Neural progenitor cell (in vitro differentiated cells): ENCODE measurements at places on chromosomes 12 and 14. TPM values are rescaled to one million over a fixed set of nuclear protein-coding genes. Genes with fewer than 3 reads are reported as not detected.
A peak's percentile ranks its signal among the peaks of the same experiment; 100 is the strongest.

The TRPV4 gene
- total RNA-seq = 0.56 and 2.8 TPM in 2 replicates

- H3K4me1 ChIP-seq = peaks cover 11% of the 10 kb centered on the region
- no peaks in the 10 kb centered on the region for H3K27me3 ChIP-seq
- no peak overlapping the region for H3K4me3 ChIP-seq
- H3K36me3 ChIP-seq = no peaks in the 10 kb centered on the region
- no peak overlapping the region for H3K27ac ChIP-seq
- DNase-seq = no peak
Measured at GRCh38 chr12:56261503-56262232, 3.5 kb upstream of the ANKRD52 start.

The MIPOL1 gene
- 13.8 and 18.4 TPM in 2 replicates for total RNA-seq

DNA sequence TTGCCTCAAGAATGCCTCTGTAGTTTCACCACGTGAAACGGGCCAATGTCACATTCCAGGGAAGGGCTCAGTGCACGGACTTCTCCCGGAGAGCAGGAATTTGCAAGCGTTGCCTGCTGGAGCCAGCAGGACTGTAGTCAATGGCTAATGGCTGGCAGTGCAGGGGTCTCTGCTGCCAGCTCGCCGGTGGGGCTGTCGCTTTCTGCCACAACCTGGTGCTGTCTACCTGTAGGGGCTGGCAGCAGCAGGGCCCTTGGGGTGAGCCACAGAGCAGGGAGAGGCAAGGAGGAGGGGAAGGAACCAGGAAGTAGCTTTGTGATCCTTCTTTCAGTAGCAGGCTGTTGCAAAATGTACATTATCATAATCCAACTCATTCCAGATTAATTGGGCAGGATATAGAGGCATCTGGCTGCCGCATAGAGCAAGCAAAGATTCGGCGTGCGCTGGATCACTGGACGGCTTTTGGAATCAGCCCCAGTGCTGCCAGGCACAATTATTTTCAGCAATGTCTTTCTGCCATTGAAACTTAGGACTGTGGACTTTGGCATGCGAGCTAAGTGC, 114.1 kb downstream of the PAPOLA start:
- H3K4me3 ChIP-seq = no peak overlapping the region
- no peaks in the 10 kb centered on the region for H3K27me3 ChIP-seq
- peak; percentile 44 for DNase-seq
- H3K4me1 ChIP-seq = peaks cover 4% of the 10 kb centered on the region
- H3K36me3 ChIP-seq = no peaks in the 10 kb centered on the region

- H3K27ac ChIP-seq = no peak overlapping the region
- DNase-seq = no peak
- H3K4me1 ChIP-seq = peaks cover 8% of the 10 kb centered on the region
- H3K27me3 ChIP-seq = no peaks in the 10 kb centered on the region
Measured at GRCh38 chr12:129145381-129145780, 292.1 kb downstream of the GLT1D1 start.

- no peak for DNase-seq
- H3K27me3 ChIP-seq = peaks cover 86% of the 10 kb centered on the region
- H3K4me3 ChIP-seq = no peak overlapping the region
- H3K4me1 ChIP-seq = peaks cover 6% of the 10 kb centered on the region
Measured at GRCh38 chr12:52252728-52253343, 19.8 kb downstream of the KRT7 start.

The SH2B3 gene
- 2.8 and 5.7 TPM in 2 replicates for total RNA-seq

The ETFBKMT gene
- total RNA-seq = 1.5 and 2.7 TPM in 2 replicates

DNA sequence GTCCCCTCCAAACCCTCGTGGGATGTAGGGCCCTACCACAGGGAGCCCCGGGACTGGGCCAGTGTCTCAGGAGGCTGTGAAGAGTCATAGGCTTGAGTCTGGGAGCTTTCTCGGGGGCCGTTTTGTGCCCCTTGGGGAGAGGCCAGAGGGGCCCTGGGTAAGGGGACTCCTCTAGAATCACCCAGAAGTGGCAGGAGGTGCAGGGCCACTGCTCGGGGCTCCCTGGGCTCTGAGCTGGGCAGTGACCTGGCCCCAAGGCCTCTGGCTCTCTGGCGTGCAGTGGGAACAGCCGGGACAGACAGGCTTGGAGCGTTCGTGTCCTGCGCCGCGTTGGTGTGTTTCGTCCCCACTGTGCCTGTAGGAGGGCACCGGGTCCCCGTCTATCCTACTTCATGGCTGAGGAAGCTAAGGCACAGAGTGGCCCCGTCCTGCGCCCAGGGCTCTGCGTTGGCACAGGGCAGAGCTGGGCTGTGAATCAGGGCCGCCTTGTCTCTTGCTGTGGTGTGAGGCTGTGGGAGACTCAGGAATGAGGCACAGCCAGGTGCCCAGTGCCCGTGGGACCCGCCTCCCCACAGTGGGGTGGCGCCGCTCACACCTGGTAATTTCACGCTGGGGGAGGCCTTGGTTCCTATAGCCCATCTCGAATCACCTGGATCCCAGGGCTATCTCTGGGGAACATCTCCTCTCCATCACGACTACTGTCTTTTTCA, 23.8 kb upstream of the KIF26A start:
- no peaks in the 10 kb centered on the region for H3K4me1 ChIP-seq
- no peak for DNase-seq
- no peak overlapping the region for H3K4me3 ChIP-seq
- H3K27me3 ChIP-seq = peaks cover 56% of the 10 kb centered on the region
- H3K27ac ChIP-seq = no peak overlapping the region

GRCh38 chr14:77187649-77188012, 6.0 kb downstream of the TMEM63C start:
- DNase-seq = no peak
- peaks cover 5% of the 10 kb centered on the region for H3K27me3 ChIP-seq
- peaks cover 7% of the 10 kb centered on the region for H3K4me1 ChIP-seq
- no peaks in the 10 kb centered on the region for H3K36me3 ChIP-seq
- no peak overlapping the region for H3K27ac ChIP-seq
- H3K4me3 ChIP-seq = no peak overlapping the region

- DNase-seq = no peak
- H3K4me1 ChIP-seq = no peaks in the 10 kb centered on the region
- no peak overlapping the region for H3K27ac ChIP-seq
- no peaks in the 10 kb centered on the region for H3K27me3 ChIP-seq
- H3K36me3 ChIP-seq = no peaks in the 10 kb centered on the region
- no peak overlapping the region for H3K4me3 ChIP-seq
Measured at GRCh38 chr14:47651337-47651736, 24.1 kb downstream of the MDGA2 start.

The OR6C2 gene
- not detected in 2 replicates for total RNA-seq

GRCh38 chr14:88170333-88170732, 152.7 kb downstream of the KCNK10 start:
- H3K4me3 ChIP-seq = no peak overlapping the region
- no peaks in the 10 kb centered on the region for H3K4me1 ChIP-seq
- DNase-seq = no peak
- no peaks in the 10 kb centered on the region for H3K36me3 ChIP-seq
- peaks cover 5% of the 10 kb centered on the region for H3K27me3 ChIP-seq

The PLD4 gene
- not detected in 2 replicates for total RNA-seq

DNA sequence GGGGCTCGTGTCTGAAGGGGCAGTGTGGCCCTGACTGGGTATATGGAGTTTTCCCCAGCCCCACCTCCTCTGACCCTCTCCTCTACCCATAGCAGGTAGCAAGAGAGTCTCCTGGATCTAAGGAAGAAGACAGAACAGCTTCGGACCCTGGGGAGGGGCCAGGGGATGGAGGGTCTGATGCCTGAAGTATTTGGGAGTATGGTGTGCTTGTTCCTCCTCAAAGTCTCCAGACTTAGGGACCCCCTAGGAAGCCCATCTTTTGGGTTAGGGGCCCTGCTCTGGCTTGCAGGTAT, 579 bp upstream of the HOXC8 start:
- no peaks in the 10 kb centered on the region for H3K36me3 ChIP-seq
- H3K27ac ChIP-seq = no peak overlapping the region
- H3K4me3 ChIP-seq = no peak overlapping the region
- no peaks in the 10 kb centered on the region for H3K4me1 ChIP-seq
- DNase-seq = no peak
- H3K27me3 ChIP-seq = peaks cover 100% of the 10 kb centered on the region

- no peaks in the 10 kb centered on the region for H3K27me3 ChIP-seq
- H3K36me3 ChIP-seq = no peaks in the 10 kb centered on the region
- DNase-seq = peak; percentile 33
- no peak overlapping the region for H3K4me3 ChIP-seq
Measured at GRCh38 chr12:43336962-43337555, 214.9 kb downstream of the ADAMTS20 start.

DNA sequence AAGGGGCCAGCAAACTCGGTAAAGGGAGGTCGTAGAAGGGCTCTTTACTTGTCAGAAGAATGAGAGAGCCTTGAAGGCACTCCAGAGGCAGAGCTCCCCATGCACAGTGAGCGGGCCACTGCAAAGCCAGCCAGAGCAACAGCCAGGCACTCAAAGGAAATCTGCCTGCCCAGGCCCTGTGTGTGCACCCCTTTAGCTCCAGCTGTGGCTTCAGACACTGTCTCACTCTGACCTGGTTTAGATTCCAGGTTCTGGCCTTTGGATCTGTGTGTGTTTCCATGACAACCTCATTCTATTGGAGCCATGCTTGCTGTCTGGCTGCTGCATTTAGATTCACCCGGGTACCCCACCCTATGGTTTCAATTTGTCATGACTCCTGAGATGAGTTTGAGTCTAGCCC, 170.3 kb downstream of the CAPZA3 start:
- H3K27ac ChIP-seq = no peak overlapping the region
- H3K4me3 ChIP-seq = no peak overlapping the region
- no peak for DNase-seq
- no peaks in the 10 kb centered on the region for H3K27me3 ChIP-seq

DNA sequence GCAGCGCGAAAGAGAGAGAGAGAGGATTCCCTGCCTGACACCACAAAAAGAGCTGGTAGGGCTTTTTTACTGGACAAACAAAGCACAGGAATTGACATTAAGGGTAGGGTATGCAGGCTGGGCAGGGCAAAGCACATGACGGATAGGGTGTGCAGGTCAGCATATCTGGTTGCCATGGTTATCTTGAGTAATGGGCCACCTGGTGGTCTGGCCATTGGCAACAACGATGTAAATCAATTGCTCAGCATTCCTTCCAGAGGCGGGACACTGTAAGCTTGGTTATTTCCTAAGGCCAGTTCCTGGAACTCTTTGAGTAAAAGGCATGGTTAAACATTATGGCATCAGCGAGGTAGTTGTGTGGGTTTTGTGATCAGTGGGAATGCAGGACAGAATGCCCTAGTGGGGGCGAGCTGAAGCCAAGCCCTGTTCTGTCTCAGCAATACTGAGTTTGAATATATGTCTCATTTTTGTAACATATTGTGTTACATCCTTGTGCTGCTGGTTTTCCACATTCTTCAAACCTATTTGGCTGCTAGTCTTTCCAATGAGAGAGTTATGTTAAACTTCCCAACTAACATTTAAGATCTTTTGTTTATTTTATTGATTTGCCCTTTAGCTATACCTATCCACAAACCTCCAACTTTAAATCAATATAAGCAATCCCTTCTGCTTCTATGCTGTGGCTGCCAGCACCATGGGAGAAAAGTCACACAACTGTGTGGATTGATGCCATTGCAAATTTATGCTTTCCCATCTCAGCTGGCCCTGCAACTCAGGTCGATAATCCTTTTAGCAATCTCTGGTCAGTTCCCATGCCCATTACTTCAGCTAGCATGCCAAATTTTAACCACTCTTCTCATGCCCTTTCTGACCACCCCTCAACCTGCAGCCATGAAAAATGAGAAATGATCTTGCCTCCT, 396.7 kb upstream of the PDE3A start:
- H3K36me3 ChIP-seq = no peaks in the 10 kb centered on the region
- H3K27ac ChIP-seq = no peak overlapping the region
- peaks cover 15% of the 10 kb centered on the region for H3K4me1 ChIP-seq
- no peak overlapping the region for H3K4me3 ChIP-seq

- H3K36me3 ChIP-seq = no peaks in the 10 kb centered on the region
- no peak overlapping the region for H3K27ac ChIP-seq
- DNase-seq = peak; percentile 93
- peaks cover 11% of the 10 kb centered on the region for H3K4me1 ChIP-seq
Measured at GRCh38 chr14:54329082-54329695, 67.6 kb upstream of the CDKN3 start.

The ERP27 gene
- not detected in 2 replicates for total RNA-seq

The MAP1LC3B2 gene
- total RNA-seq = 0.39 and 1.5 TPM in 2 replicates

The AICDA gene
- total RNA-seq = not detected in 2 replicates

GRCh38 chr14:92625213-92625612, 111.6 kb downstream of the RIN3 start:
- H3K27me3 ChIP-seq = no peaks in the 10 kb centered on the region
- H3K36me3 ChIP-seq = no peaks in the 10 kb centered on the region
- no peak overlapping the region for H3K27ac ChIP-seq
- no peak overlapping the region for H3K4me3 ChIP-seq
- DNase-seq = no peak

GRCh38 chr12:108447168-108447832, 67.8 kb upstream of the FICD start:
- H3K27ac ChIP-seq = no peak overlapping the region
- H3K36me3 ChIP-seq = no peaks in the 10 kb centered on the region
- no peak for DNase-seq
- H3K27me3 ChIP-seq = no peaks in the 10 kb centered on the region
- no peak overlapping the region for H3K4me3 ChIP-seq

The TCL1A gene
- total RNA-seq = not detected in 2 replicates

- no peak overlapping the region for H3K4me3 ChIP-seq
- no peaks in the 10 kb centered on the region for H3K27me3 ChIP-seq
- no peak overlapping the region for H3K27ac ChIP-seq
- no peaks in the 10 kb centered on the region for H3K36me3 ChIP-seq
Measured at GRCh38 chr12:28693565-28694219, 455.4 kb upstream of the FAR2 start.

The TEAD4 gene
- 8.8 and 22.5 TPM in 2 replicates for total RNA-seq

DNA sequence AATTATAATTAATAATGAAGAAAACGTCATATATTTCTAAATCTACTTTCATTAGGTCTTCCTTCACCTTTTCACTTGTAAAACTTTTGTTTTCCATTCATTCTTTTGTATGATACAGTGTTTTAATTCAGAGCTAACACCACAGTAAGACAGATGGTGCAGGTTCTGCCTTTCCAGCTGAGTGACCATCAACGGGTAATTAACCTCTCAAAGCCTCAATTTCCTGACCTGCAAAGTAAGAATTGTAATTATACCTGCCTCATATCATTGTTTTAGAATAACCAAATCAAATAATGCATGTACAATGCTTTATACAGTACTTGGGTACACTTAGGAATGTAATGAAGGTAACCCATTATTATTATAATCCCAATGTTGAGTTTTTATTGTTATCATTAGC, 157.6 kb downstream of the FOXA1 start:
- DNase-seq = peak; percentile 8
- H3K27ac ChIP-seq = no peak overlapping the region
- H3K27me3 ChIP-seq = no peaks in the 10 kb centered on the region
- no peaks in the 10 kb centered on the region for H3K36me3 ChIP-seq
- no peak overlapping the region for H3K4me3 ChIP-seq

GRCh38 chr14:101232340-101233020, 328.8 kb upstream of the DIO3 start:
- no peak overlapping the region for H3K27ac ChIP-seq
- H3K27me3 ChIP-seq = no peaks in the 10 kb centered on the region
- H3K4me3 ChIP-seq = no peak overlapping the region
- H3K36me3 ChIP-seq = no peaks in the 10 kb centered on the region
- peaks cover 21% of the 10 kb centered on the region for H3K4me1 ChIP-seq

GRCh38 chr14:29518335-29518734, 409.3 kb downstream of the PRKD1 start:
- H3K27me3 ChIP-seq = no peaks in the 10 kb centered on the region
- H3K27ac ChIP-seq = no peak overlapping the region

GRCh38 chr12:43805149-43805859, 813 bp downstream of the TWF1 start:
- DNase-seq = peak; percentile 13
- no peaks in the 10 kb centered on the region for H3K27me3 ChIP-seq
- peaks cover 10% of the 10 kb centered on the region for H3K4me1 ChIP-seq
- H3K27ac ChIP-seq = peak overlapping the region; percentile 98
- H3K4me3 ChIP-seq = peak overlapping the region; percentile 87

GRCh38 chr14:40368314-40368713, 936.1 kb upstream of the FBXO33 start:
- no peak overlapping the region for H3K27ac ChIP-seq
- no peaks in the 10 kb centered on the region for H3K27me3 ChIP-seq
- DNase-seq = no peak
- H3K4me1 ChIP-seq = no peaks in the 10 kb centered on the region
- no peak overlapping the region for H3K4me3 ChIP-seq

The A2M gene
- 0.03 TPM in 1 of 2 replicates, not detected in the other for total RNA-seq
